ENCODE measurements at places on chromosomes 5 and 9.

DNA sequence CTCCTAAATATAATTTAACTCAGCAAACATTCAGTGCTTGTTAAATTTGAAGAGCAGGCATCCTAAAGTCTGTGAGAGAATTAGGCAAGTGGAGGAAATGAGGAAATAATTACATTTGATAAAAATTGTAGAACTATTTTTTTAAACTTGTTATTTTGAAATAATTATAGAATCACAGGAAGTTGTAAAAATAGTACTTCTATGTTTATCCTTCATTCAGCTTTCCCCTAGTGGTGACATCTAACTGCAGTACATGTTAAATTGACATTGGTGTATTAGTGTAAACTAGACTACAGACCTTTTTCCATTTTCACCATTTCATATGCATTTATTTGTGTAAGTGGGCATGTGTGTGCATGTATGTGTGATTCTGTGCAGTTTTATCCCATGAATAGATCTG, 51.6 kb downstream of the F2RL2 start:
- DNase-seq = no peak

DNA sequence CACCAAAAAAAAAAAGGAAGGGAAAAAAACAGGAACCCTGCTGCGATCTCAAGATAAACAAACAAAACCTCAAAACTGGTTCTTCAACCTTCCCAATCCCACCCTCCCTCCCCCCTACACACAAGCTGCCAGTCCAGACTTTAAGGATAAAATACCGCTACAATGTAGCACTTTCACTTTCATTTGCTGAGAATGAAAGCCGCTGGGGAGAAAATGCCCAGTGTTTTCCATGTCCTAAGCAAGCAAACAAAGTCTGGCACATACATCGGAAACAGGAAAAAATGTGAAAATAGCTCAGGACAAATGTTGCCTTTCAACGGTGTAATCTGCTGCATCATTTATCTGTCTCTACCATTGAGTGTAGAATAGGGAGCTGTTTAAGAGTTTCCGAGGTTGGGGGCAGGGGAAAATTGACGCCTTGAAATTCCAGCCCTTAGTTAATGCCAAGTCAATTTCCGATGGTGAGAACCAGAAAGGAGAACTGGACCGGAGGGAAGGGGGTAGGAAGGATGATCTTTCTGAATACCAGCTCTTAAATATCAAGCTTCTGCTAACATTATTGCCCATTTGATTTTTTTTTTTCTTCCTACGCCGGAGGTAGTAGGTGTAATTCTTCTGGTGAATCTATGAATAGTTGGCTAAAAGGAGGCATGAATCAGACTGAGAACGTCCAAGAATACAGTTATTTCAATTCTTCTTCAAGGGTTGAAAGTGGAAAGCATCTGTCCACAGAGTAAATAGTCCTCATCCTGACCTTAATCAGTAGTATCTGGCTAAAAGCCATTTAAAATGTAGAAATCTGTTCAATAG, 1.2 kb upstream of the ADAMTS6 start:
- DNase-seq = peak; percentile 43

- no peak for DNase-seq
Observed at GRCh38 chr5:67092535-67092934, 104.1 kb downstream of the CD180 start.

- DNase-seq = no peak
Observed at GRCh38 chr9:19551124-19551929, 142.5 kb downstream of the ACER2 start.

GRCh38 chr9:132877824-132878694, at the start of gene AK8:
Gene AK8, minus strand, starts transcription at chr9:132878284. Its CDS starts 29 bp downstream, at chr9:132878255.
- DNase-seq = peak; percentile 61

- no peak for DNase-seq
Observed at GRCh38 chr5:32713770-32714381, 2.8 kb downstream of the NPR3 start.

- DNase-seq = no peak
Observed at GRCh38 chr5:179368806-179369529, 23.7 kb upstream of the ADAMTS2 start.

DNA sequence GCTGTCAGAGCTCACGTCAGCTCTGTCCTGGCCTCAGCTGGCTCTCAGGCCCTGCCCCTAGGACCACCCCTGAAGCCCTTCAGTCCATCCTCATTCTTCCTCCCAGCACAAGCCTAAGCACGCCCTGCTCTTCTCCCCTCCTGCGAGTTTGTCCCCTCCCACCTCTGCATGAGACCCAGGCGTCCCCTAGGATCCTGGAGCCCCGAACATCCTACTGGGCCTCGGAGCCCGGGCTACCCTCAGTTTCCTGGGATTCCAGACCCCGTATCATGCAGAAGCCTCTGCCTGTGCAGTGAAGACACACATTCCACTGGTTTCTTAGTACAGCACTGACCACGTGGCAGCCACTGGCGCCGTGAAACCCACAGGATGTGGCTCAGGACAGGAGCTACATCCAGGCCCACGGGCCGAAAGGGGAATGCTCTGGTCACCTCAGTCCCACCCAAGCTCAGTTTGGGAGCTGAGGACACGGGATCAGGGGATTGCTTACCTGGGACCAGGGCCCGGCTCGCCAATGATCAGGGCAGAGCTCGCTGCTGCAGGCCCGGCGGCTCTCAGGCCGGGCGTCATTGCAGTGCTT, 64.2 kb downstream of the ZNF354C start:
- no peak for DNase-seq

GRCh38 chr9:109098171-109098959, 21.4 kb downstream of the TMEM245 start:
- peak; percentile 40 for DNase-seq

DNA sequence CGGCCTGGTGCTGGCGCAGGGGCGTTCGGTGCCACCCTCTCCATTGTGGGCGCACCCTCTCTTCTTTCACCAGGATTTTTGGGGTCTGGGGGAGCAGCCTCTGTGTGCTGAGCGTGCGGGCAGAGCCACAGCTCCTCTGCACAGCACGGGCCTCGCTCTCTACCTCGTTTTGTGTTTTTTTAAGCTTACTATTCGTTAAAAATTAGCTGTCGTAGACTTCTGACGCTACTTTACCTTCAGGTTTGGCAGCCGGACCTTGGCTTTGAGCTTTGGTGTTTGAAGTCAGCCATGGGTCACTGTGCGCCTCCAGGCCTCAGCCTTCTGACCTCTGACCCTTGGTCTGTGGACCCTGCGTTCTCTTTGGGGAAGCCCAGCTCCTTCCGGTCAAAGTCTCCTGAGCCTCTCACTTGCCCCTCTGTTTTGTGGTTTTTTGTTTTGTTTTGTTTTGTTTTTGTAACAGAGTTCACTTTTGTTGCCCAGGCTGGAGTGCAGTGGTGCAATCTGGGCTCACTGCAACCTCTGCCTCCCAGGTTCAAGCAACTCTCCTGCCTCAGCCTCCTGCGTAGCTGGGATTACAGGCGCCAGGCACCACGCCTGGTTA, 88.2 kb upstream of the CACNA1B start:
- DNase-seq = no peak

- DNase-seq = peak; percentile 71
Observed at GRCh38 chr5:180070756-180071530, 616 bp downstream of the RNF130 start.
